Activated T-cell treated with anti-CD3 and anti-CD28 coated beads for 24 hours (primary cell): ENCODE measurements at places on chromosomes 7 and 10.
A peak's percentile ranks its signal among the peaks of the same experiment; 100 is the strongest.

DNA sequence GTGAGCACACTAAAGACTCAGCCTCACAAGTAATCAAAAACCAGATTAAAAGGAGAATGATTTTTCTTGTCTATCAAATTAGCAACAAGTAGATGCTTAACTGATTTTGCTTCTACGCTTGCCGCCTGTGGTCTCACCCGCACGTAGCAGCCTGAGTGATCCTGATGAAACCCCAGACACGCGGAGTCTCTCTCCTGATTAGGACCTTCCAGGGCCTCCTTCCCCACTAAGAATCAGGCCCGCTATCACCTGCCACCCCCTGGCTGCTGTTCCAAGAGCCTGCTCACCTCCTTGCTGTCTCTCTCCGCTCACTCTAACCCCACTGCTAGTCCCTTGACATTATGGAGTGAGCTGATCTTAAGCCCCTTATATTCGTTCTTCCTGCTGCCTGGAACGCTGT lies 325.9 kb upstream of the NRP1 start:
- no peak for DNase-seq

DNA sequence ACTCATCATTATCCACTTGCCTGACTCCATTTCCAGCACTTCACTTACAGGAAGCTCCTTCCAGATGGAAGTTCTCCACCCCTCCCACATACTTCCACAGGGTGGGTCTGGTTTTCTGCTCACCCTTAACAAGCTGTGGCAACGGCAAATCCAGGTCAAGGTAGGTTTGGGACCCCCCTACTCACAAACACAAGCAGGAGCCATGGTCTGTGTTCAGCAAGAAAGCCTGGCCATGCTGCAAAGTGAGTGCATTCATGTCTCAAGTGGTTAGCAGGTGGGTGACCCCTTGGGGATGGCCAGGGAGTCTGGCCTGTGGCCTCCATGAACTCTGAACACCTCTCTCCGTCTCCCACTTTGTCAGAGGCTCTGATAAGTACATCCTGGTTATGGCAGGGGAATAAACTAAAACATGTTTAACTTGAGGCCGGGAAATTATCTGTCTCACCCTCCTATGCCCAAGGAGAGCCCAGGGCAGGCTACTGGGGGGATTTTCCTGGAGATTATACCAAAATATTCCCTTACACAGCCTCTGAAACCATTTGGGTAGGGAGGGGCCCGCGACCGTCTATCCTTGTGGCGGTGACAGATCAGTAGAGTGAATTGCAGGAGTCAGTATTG lies 844 bp downstream of the XPNPEP1 start:
- no peak for DNase-seq

GRCh38 chr7:17530741-17531421 lies 232.4 kb downstream of the AHR start:
- DNase-seq: no peak

GRCh38 chr10:49726593-49726992 lies 35.5 kb downstream of the OGDHL start:
- no peak for DNase-seq

GRCh38 chr7:35422715-35423114 lies 168.8 kb upstream of the TBX20 start:
- no peak for DNase-seq

GRCh38 chr7:40659231-40659630 lies 524.4 kb downstream of the SUGCT start:
- DNase-seq: no peak

DNA sequence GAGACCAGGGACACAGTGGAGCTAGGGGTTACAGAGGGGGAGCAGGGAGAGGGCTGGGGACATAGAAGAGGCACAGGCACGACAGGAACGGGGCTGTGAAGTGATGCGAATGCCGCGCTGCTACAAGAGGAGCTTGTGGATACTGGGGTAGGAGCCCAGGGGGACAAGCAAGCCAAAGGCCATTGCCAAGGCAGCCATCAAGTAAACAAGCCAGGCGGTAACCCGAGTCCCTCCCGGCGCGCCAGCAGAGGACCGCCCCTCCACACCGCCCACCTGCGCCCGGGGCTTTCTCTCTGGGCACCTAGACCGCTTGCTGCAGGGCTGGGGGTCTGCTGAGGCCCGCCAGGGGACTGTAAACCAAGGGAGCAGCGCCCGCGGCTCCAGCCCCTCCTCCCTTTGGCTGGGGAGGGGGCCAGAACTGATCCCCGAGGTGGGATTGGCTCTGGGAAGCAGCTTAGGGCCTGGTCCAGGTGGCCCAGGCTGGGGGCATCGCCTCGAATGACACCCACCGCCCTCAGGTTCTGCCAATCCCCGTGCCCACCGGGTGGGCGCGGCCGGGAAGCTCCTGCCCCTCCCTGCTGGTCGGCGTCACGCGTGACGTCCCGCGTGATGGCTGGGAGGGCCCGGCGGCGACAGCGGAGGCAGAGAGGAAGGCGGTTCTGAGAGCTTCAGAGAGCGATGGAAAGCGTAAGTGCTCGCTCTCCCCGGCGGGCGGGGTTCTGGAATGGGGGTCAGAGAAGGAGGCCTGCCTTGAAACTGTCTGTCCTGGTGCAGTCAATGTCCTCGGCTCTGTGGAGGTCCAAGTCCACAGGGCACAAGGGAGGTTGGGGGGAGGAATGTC lies 982 bp downstream of the SFXN3 start:
- peak; percentile 60 for DNase-seq

GRCh38 chr10:125983161-125983560 lies 86.8 kb downstream of the FANK1 start:
- no peak for DNase-seq

DNA sequence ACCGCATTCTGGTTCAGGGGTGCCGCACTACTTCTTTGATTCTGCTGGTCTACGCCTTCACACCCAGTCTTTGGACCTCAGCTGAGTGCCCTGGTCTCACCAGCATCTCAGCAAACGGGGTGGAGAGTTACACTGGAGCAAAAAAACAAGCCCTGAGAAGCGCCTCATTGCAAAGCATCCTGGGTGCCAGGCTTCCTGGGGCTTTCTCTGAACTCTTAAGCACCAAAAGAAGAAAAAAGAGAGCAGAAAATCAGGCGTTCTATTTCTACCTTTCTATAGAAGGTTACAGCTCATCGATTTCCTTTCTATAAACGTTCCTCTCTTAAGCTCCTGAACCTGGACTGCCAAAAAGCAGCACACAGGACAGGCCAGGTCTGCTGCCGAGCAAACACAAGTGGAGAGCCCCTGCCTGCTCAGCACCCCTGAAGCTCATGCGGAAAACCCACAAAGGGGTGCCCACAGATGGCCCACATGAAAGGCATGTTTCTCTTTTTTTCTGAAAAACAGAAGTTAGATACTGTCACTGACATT lies 217.9 kb downstream of the SFMBT2 start:
- DNase-seq: peak; percentile 46

DNA sequence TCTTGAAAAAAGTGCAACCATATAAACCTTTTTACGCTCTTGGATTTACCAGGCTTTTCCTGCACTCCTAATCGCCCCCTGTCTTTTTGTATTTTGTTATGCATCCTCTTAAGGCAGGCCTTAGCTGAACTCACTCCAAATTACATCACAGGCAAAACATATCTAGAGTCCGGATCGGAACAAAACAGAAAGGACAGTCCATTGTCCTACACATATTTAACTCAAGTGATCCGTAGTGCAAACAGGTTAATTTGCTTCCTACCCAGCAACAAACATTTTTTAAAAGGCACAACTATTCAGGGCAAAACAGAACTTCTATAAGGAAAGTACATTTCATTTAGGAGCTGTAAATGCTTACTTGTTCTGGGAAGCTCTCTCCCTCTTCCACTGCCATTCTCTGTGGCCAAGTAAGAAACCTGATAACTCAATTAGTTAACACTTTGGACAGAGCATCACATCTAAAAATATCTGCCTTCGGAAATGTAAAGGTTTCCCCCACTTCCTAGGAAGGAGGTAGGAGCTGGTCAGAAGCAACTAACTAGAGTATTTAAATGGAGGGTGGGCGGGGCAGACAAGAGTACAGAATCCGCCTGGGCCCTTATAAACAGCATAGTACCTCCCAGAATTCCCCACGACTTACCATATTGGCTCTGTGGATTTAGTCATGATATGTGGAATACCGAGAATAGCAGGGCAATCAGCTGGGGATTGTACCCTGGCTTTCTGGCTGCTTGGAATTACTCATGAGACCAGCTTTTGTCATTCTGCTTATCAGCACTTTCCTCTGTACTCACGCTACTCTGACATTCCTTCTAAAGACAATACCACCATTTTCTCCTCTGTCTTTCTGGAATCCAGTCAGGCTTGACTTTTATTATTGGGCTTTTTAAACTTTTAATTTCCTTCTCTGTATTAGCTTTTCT lies 89.5 kb downstream of the ANK3 start:
- DNase-seq: no peak

DNA sequence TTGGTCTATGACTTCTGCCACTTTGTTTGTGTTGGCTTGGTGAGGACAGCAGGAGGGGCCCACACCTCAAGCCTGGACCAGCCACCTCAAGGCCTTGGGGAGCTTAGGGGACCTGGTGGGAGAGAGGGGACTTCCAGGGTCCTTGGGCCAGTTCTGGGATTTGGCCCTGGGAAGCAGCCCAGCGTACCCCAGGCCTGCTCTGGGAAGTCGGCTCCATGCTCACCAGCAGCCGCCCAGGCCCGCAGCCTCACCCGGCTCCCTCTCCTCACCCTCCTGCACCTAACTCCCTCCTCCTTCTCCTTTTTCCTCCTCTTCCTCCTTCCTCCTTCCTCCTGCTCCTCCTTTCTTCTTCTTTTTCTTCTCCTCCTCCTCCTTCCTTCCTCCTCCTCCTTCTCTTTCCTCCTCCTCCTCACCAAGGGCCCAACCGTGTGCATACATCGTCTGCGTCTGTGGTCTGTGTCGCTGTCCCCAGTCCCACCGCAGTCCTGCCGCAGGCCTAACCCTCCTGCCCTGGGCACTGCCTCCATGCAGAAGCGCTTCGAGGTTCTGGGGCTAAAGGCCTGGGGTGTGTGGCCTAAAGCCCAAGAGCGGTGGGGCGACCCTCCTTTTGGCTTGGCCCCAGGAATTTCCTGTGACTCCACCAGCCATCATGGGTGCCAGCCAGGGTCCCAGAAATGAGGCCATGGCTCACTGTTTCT lies 5.3 kb downstream of the EN2 start:
- no peak for DNase-seq

GRCh38 chr10:48459270-48460150 lies 145.4 kb downstream of the ARHGAP22 start:
- DNase-seq: no peak

GRCh38 chr10:28492116-28492920 lies 40.6 kb upstream of the WAC start:
- DNase-seq: no peak

DNA sequence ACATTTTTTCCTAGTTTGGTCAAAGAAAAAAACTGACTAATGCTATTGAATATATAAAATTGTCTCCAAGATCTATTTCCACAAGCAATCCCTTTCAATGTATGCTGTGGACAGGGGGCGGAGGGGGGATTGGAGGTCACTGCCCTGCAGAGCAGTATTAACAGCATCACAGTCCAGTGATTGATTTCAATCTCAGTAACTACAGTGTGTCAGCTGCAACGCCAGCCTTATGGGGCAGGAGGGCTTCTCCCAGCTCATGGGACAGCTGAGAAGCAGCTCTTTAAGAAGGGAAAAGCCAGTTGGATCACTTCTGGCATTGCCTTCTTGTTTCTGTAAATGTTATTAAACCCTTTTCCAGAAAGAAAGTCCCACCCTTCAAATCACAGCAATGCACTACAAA lies 65.0 kb downstream of the RAPGEF5 start:
- DNase-seq: no peak

DNA sequence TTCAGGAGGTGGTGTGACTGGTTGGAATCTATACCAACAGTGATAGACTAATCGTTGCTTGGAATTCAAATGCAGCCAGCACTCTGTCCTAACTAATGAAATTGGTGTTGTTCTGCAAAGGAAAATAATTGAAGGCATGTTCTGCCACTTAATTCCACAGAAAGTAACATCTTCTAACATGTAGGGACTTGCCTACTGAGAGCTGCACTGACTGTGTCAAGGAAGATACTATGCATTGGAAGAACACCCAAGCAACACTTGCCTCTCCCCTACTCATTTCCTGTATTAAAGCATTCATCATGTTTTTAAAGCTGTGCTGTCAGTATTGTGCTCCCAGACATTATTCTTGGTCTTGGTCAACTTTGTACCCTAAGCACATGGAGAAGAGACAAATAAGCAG lies 2.7 kb upstream of the CYP3A7 start:
- no peak for DNase-seq

DNA sequence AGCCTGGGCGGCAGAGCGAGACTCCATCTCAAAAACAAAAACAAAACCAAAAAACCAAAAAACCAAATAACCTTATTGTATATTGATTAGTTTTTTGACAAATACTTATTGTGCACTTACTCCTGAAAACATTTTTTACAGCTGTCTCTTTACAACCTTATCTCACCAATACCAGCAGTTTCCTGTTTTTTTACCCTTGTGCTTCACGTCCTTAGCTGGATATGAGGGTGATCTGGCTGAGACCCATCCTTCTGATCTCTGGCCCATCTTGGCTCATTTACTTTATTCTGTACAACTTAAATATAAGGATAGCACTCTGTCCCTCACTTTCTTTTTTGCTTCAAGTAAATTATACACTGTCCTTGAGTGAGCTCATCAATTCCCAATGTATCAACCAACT lies 104.6 kb upstream of the DNAJB12 start:
- no peak for DNase-seq

DNA sequence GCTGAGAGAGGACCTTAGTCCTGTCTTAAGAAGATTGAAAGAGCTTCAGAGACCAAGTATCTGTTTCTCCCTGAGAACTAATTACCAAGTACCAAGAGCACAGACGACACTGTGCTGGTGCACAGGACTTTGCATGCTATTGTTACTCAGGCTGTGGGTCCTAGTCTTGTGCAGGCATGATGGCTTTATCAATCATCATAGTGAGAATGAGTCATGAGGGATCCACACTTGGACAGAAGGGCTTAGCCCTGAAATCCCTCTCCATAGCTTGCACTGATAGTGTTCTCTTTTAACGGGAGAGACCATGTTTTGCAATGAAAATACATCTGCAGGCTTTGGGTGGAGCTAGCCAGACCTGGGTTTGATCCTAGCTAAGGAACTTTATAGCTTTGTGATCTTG lies 93.3 kb downstream of the SORCS3 start:
- no peak for DNase-seq

DNA sequence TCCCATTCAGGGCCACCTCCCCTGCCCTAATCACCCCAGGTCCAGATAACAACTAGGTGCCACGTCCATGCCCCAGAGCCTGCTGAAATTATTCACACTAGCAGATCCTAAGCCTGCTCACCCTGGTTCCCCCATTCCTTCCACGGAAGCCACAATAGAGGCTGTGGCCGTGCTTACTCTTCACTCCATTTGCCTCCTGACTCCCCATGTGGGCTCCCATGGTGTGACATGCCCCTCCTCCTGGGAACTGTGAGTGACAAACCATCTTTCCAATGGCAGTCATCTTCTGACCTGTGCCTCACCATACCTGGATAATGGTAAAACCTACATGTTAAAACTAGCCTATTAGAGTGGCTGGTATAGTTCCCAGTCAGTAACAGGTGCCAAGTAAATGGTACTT lies 216.2 kb upstream of the PRKCQ start:
- DNase-seq: no peak

GRCh38 chr7:49522111-49522510 lies 251.3 kb upstream of the VWC2 start:
- DNase-seq: no peak
